ENCODE measurements at places on chromosomes 12 and 14. TPM values are rescaled to one million over a fixed set of nuclear protein-coding genes. Genes with fewer than 3 reads are reported as not detected.
A peak's percentile ranks its signal among the peaks of the same experiment; 100 is the strongest.

VSIG10 gene
- total RNA-seq: 51.7 TPM

GRCh38 chr12:2507814-2508213 is 287.0 kb upstream of the FKBP4 start:
- DNase-seq: no peak
- no peak overlapping the region for H3K27ac ChIP-seq
- H3K27me3 ChIP-seq: no peaks in the 10 kb centered on the region
- H3K4me3 ChIP-seq: no peak overlapping the region
- no peaks in the 10 kb centered on the region for H3K4me1 ChIP-seq

GRCh38 chr14:51869411-51870100 is 9.1 kb downstream of the GNG2 start:
- H3K27ac ChIP-seq: no peak overlapping the region
- DNase-seq: no peak
- peaks cover 6% of the 10 kb centered on the region for H3K4me1 ChIP-seq
- no peaks in the 10 kb centered on the region for H3K36me3 ChIP-seq

SIX1 gene
- 2.3 TPM for total RNA-seq

PROX2 gene
- total RNA-seq: 0.12 TPM

PPM1H gene
- 6.8 TPM for total RNA-seq

GRCh38 chr14:101037021-101037817 is 133.7 kb upstream of the RTL1 start:
- H3K4me3 ChIP-seq: no peak overlapping the region
- no peak for DNase-seq
- H3K4me1 ChIP-seq: no peaks in the 10 kb centered on the region
- no peaks in the 10 kb centered on the region for H3K36me3 ChIP-seq

DNA sequence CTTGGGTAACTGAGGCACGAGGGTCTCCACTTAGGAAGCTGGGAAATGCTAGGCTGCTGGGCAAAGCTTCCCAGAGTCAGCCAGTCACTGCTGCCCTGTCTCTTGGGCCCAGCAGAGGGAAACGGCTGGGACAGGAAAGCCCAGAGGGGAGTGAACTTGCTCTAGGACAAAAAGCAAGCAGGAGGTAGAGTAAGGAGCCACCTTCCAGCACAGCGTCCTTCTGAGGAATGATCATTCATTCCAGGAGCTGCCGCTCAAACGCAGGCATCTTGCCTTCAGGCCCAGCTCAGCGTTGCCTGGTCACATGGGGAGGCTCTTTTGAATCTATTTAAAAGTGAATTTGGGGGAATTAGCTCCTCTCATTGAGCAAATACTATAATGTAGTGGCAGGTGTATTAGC is 118.6 kb downstream of the CRACR2A start:
- no peak overlapping the region for H3K4me3 ChIP-seq
- H3K27ac ChIP-seq: no peak overlapping the region
- H3K36me3 ChIP-seq: no peaks in the 10 kb centered on the region
- no peaks in the 10 kb centered on the region for H3K4me1 ChIP-seq
- DNase-seq: no peak

DNA sequence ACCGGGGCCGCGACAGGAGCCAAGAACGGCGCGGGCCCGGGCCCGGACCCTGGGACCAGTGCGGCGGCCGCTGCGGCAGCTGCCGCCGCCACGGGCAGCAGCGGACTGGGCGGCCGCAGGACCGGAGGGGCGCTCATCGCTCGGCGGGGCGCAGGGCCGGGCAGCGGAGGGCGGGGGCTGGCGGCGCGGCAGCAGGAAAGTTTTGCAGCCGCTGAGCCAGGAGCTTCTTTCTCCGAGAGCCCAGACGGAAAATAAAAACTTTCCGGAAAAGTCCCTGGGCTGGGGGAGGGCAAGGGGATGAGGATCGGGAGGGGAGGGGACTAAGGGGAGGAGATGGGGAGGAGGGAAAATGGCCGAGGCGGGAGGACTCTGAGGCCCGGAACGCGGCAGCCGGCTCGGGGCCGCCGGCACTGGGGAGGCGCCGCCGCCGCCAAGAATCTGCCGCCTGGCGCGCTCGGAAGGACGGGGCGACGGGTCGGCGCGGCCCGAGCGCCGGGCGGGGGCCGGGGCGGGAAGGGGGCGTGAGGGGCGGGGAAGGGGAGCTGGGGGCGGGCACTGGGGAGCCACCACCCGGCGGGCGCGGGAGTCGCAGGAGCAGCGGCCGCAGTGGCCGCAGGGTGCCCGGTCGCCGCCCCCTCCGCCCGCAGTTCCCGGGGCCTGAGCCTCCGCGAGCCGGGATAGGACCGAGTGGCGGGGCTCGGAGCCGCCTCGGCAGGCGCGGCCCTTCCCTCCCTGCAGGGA is at the start of gene PRKD1:
Gene PRKD1, minus strand, starts transcription at position 472 of the 741 bp plus-strand sequence.
- peak within 1 kb of the TSS; percentile 64 for H3K27ac ChIP-seq
- H3K4me1 ChIP-seq: peaks cover 17% of the 10 kb centered on the region
- H3K4me3 ChIP-seq: peak within 1 kb of the TSS; percentile 69
- DNase-seq: peak; percentile 69

GRCh38 chr14:98834119-98834518 is 437.9 kb downstream of the BCL11B start:
- no peak overlapping the region for H3K4me3 ChIP-seq
- no peaks in the 10 kb centered on the region for H3K4me1 ChIP-seq
- H3K27me3 ChIP-seq: no peaks in the 10 kb centered on the region
- H3K36me3 ChIP-seq: no peaks in the 10 kb centered on the region
- DNase-seq: no peak

GRCh38 chr12:52798671-52799504 is 3.0 kb upstream of the KRT3 start:
- H3K36me3 ChIP-seq: no peaks in the 10 kb centered on the region
- H3K27ac ChIP-seq: no peak overlapping the region
- DNase-seq: no peak
- H3K4me3 ChIP-seq: no peak overlapping the region
- H3K27me3 ChIP-seq: peaks cover 12% of the 10 kb centered on the region

GRCh38 chr14:101098641-101099040 is 195.1 kb upstream of the RTL1 start:
- no peaks in the 10 kb centered on the region for H3K27me3 ChIP-seq
- no peaks in the 10 kb centered on the region for H3K36me3 ChIP-seq
- no peak overlapping the region for H3K4me3 ChIP-seq
- DNase-seq: no peak

NCKAP5L gene
- 24.5 TPM for total RNA-seq

Data from lower lobe of right lung (tissue), 2 donors.